ENCODE measurements at places on chromosomes 6 and 20.

DNA sequence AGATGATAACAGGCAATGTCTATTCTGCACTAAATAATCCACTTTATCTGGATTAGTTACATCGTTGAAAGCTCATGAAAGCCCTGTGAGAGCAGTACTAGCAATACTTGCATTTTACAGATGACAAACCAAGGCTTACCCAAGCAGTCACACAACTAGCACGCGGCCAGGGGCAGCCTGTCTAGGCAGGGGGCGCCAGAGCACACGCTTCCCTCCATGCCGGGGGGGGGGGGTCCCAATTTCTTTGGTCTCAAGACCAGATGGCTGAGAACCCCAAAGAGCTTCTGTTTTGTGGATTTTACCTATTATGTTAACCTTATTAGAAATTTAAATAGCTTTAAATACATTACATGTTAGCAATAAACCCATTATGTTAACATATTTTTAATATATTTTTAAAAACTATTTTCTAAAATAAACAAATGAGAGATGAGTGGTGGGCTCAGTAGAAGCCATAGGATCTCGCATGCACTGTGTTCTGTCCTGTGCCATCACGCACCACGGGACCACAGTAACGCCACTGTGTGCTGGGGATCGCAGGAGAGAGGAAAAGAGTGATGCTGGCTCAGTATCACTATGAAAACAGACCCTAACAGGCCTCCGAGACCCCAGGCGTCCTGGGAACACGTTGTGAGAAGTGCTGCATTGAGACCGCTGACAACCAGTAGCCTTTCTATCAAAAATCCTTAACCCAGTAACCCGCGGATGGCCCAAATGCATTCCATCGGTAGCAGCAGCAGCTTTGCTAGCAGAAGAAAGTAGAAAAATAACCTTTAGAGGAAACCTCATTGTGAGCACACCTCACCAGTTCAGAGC lies 5.3 kb upstream of the PRR18 start:
- peak; percentile 29 for DNase-seq

DNA sequence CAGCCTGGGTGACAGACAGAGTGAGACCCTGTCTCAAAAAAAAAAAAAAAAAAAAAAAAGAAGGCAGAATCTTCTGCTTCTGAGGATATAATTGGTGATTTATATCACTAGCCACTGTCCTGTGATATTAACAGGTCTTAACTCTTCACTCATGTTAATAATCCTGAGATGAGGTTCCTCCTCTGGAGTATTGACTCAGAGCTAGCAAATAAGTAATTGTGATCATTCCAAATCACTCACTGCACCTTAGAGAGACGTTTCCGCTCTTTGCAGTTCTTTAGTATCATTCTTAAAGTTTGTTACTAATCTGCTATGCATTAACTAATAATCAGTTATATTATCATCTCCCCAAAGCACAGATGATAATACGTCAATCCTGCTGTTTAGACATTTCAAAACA lies 41.6 kb upstream of the NOX3 start:
- no peak for DNase-seq

- no peak for DNase-seq
Measured at GRCh38 chr6:129882510-129883023, 21.5 kb upstream of the TMEM244 start.

GRCh38 chr20:40646361-40646760 lies 42.7 kb downstream of the MAFB start:
- DNase-seq: no peak

DNA sequence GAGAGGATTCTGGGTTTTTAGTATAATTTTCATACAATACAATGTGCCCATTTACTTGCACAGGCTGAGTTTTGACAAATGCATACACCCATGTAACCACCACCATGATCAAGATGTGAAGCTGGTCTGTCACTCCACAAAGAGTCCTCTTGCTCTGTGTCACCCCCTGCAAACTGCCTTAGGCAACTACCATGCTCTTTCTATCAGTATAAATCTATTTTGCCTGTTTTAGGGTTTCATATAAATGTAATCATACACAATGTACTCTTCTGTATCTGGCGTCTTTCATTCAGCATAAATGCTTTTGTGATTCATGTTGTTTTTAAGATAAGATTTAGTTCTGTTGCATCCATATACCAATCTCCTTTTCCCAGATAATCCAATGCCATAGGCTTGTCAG lies 181.9 kb upstream of the KCNG1 start:
- no peak for DNase-seq

GRCh38 chr6:137906020-137906472 lies 39.0 kb downstream of the TNFAIP3 start:
- no peak for DNase-seq

DNA sequence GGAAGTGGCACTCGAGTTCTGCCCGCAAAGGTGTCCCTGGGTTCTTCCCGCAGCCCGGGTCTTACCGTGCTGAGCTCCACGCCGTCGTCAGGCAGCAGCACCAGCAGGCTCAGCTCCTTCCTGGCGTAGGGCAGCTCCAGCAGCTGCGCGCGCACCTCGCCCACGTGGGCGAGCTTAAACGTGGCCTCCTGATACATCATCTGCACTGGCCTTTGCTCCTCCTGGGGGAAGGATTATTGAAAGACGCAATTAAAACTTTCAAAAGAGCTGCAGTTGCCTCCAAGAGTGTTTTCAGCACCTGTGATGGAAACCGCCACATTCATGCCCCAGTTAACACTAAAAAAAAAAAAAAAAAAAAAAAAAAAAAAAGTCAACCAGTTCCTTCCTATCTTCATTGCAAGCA lies 11.3 kb downstream of the SERPINB9 start:
- peak; percentile 59 for DNase-seq

DNA sequence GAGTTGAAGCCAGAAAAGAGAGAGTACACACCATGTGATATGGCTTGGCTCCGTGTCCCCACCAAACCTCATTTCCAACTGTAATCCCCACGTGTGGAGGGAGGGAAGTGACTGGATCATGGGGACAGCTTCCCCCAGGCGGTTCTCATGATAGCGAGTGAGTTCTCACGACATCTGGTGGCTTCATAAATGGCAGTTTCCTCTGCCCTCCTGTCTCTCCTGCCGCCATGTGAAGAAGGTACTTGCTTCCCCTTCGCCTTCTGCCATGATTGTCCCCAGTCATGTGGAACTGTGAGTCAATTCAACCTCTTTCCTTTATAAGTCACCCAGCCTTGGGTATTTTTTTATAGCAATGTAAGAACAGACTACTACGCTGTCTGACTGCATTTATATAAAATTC lies 40.3 kb downstream of the TAF4 start:
- DNase-seq: no peak

DNA sequence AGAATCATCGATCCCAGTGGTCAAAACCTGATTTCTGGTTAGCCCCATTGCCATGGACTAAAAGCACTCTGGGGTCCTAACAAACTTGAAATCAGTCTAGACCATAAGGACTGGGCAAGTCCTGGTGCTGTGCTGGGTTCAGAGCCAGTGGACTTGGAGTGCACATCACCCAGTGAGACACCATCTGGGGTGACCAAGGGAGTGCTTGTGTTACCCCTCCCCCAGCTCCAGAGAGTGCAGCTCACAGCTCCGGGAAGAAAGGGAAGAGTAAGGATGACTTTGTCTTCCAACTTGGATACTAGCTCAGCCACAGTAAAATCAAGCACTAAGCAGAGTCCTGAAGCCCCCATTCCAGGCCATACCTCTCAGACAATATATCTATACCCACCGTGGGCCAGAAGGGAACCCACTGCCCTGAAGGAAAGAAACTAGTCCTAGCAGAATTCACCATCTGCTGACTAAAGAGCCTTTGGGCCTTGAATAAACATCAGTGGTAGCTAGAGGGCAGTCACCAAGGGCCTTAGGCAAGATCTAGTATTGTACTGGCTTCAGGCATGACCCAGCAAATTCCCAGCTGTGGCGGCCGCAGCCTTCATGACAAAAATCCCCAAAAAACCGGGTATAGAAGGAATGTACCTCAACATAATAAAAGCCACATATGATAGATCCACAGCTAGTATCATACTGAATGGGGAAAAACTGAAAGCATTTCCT lies 153.5 kb upstream of the OGFRL1 start:
- no peak for DNase-seq

GRCh38 chr6:39389484-39389767 lies 66.9 kb upstream of the KCNK16 start:
- DNase-seq: no peak

DNA sequence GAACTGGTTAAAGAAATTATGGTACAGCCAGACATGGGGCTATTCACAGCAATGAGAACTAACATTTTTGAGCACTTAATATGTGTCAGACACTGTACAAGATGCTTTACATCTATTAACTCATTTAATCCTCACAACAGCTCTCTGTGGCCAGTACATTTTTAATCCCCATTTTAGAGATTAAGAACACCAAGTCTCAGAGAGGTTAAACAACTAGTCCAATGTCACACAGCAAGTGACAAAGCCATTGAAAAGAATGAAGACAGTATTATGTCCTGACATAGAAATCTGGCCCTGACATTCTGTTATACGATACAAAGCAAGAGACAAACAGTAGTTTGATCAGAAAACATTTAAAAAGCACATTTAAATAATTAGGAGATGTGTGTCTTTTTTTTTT lies 3.8 kb upstream of the CSNK2A1 start:
- no peak for DNase-seq

- DNase-seq: no peak
Measured at GRCh38 chr6:3088968-3089367, 20.7 kb downstream of the RIPK1 start.

DNA sequence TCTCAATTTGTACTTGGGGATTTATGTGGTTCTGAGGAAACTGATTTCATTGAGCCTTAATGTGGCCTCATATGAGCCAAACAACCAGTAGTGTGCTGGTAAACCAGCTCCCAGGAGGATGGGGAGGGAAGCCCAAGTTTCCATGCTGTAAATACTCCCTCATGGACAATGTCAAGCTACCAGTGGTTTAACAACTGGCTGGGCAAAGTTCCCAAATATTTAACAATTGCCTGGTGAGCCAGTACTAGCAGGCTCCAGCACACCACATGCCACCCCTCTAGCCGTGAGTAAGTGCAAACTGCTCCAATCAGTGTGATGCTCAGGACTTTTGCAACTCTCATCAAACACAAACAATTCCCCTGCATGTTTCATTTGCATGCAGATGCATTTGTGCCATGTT lies 19.2 kb upstream of the CDKN1A start:
- no peak for DNase-seq

DNA sequence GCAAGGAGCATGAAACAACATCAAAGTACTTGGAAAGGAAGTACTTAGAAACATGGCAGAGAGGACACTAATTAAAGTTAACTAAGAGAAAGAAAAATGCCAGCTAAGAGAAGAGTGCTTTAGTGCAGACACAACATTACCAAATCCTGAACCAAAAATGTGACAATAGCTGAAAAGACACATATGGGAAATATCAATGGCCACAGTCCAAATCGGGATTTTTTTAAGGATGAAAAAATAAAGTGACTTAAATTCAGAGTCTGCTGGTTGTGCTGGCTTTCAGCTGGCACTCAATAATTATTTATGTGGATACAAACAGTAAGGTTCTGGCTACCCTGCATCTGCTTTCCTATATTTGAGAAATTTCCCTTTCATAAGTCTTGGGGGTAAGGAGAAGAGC lies 12.6 kb upstream of the DST start:
- DNase-seq: no peak
